BE2C (cell line): ENCODE measurements at places on chromosomes 16 and 17.

DNA sequence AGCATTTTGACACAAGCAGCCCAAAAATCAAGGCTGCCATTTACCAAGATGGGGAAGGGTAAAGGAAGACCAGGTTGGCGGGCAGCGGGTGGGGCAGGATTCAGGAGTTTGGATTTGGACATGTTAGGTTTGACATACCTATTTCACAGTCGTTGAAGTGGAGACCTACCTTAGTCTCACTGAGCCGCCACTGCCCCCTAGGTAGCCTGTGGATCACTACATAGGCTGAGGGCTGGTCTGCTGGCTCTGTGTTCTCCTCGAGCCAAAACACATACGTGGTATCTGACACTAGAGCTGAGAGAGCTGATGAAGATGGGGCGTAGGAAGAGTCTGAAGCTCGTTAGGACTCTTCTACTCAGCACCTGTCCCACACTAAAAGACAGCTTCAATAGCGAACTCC lies 115.1 kb downstream of the HIC1 start:
- DNase-seq: no peak

DNA sequence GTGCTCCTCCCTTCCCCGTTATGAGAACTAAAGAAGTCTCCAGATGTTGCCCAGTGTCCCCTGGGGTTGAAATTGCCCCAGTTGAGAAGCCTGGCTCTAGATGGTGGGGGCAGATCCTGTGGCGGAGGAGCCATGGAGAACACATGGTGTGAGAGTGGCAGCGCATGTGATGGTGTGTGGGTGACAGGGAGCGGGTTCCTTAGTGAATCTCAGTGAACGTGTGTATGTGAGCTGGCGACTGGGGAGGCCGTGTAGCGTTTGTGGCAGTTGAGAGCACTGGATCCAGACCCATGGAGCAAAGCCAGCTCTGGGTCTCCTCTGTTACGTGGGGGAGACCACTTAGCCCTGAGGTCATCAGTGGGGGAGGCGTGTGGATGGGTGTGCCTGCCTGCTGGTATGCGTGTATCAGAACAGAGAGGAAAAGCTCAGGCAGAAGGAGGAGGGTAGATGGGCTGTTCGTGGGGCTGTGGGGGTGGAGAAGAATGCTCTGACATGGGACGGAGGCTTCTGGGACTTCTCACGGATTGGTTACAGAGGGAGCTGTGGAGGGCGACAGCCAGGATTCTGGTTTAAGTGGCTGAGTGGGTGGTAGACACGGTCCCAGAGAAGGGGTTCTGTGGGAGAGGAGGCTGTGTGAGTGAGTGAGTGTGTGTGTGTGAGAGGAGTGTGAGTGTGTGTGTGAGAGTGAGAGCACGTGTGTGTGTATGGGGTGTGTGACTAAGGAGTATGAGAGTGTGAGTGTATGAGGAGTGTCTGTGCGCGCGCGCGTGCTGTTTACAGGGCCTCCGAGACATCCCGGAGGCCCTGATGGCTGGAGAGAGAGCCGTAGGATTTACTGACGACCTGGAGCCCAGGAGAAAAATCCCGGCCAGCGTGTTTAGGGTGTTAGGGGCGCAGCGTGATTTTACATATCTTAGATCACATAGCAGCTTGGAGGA lies 193.8 kb downstream of the SNX29 start:
- no peak for DNase-seq

DNA sequence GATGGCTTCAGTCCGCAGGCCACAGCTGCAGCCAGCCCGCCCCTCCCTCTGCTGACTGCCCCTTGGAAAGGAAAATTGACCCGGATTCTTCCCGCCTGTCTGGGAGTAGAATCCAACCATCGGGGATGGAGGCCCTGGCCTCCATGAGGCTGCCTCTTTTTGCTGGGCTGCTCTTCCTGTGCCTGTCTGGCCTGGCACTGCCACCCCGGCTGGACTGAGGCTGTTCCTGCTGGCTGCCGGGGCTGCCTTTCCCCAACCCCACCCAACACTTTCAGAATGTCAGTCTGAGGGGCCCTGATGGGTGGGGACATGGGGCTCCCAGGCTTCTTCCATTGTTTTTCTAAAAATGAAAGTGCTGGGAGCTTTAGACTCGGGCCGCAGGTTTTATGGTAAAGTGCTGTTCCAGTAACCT lies 7.3 kb downstream of the BAHCC1 start:
- DNase-seq: no peak

GRCh38 chr16:46974352-46974751 lies 878 bp upstream of the DNAJA2 start:
- DNase-seq: peak; percentile 39

DNA sequence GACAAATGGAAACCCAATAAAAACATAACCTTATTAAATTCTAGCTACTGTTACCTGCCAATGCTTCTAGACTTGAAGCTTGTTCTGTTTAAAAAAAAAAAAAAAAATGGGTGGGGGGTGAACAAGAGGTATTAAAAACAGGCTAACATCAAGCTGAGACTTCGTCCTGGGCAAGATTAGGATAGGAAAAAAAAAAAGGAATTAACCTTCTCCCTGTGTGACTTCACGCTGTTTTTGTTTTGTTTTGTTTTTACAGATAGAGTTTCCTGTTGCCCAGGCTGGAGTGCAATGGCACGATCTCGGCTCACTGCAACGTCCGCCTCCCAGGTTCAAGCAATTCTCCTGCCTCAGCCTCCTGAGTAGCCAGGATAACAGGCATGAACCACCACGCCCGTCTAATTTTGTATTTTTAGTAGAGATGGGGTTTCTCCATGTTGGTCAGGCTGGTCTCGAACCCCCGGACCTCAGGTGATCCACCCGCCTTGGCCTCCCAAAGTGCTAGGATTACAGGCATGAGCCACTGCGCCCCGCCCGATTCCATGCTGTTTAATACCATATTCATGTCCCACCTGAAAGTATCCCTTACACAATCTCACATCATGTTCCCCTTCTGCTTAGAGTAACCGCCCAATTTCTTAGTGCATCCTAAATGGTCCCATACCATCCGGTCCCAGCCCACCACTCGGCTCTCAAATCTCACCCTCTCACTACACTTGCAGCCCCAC lies 2.2 kb downstream of the USP31 start:
- no peak for DNase-seq

DNA sequence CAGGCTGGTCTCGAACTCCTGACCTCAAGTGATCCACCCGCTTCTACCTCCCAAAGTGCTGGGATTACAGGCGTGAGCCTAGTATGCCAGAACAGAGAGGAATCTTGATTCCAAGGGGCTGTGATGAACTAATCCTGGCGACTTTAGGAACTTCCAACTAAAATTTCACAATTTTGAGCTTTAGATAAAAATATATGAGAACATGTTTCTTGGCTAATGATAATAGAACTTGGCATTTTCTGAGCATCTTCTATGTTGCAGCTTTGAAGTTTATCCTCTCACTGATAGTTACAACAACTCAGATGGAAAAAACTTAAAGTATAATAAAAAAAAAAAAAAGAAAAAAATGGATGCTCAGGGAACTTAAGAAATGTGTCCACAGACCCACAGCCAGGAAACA lies 69.8 kb upstream of the WSCD1 start:
- DNase-seq: no peak

- DNase-seq: no peak
These were observed 81.8 kb downstream of the WDR59 start for GRCh38 chr16:74903120-74903519.

GRCh38 chr17:14351493-14351892 lies 50.6 kb downstream of the HS3ST3B1 start:
- no peak for DNase-seq

DNA sequence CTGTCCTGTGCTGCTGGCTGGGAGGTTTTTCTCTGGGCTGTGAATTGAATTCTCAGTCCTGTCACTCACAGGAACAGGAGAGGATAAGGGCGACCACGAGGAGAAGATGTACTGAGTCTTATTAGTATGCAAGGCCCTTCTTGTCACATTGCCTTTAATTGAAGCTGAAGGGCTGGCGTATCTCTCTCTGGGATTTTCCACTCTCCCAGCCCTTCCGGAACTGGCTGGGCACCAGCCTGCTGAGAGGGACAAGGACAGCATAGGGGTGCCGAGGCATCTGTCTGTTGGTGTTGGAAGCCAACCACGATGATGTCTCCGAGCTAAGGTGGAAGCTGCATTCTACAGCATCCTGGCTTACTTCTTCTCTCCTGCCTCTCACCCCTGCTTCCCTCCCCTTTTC lies 33.2 kb downstream of the GPRC5B start:
- DNase-seq: no peak

- no peak for DNase-seq
These were observed 40.0 kb downstream of the FAM20A start for GRCh38 chr17:68560966-68561720.

DNA sequence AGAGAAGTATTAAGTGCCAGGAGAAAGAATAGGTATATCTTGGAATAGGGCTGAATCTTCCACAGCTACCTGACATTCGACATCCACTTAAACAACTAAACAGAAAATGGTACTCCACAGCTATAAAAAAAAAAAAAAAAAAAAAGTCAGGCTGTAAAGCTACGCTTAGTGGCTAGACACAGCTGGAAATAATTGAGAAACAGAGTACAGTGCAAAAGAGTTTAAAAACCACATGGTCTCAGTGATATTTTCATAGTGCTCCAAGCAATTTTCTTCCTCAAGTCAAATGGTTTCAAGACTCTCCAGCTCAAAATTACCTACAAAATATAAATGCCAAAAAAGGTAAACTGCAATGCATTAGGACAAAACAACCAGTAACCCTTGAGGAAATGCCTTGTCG lies 607.1 kb downstream of the KCNJ2 start:
- no peak for DNase-seq

- DNase-seq: no peak
These were observed 32.3 kb downstream of the CHD9 start for GRCh38 chr16:53087101-53087500.

DNA sequence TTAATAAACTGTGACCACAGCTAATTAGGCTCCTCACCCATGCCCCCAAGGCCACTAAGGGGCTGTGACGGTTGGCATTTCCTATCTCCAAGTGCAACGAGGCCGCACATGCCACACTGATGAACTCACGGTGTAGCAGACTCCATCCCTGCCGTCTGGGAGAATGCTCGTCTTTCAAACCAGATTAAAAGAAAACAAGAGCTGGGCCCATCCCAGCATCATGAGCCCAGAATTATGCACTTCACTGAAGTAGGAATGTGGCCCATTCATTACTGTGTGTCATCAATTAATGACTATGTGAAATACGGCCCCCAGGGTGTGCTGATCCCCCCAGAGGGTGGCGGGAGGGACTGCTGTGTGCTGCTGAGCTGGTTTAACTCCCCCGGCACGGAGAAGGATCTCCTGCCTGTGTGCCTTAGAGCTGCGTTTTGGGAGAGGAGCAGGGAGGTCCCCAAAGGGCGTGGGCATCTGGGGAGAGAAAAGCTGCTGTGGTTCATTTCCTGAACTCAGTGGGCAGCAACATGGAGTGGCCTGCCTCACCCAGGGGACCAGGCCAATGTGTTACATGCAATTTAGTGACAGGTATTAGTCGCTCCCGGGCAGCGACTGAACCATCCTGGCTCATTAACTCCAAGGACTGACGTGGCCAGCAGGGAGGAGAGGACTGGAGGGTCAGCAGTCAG lies 194.5 kb downstream of the FOXL1 start:
- DNase-seq: no peak

- DNase-seq: no peak
These were observed 28.5 kb upstream of the KDM8 start for GRCh38 chr16:27174798-27175197.

GRCh38 chr16:53881371-53881770 lies 177.4 kb downstream of the FTO start:
- no peak for DNase-seq

DNA sequence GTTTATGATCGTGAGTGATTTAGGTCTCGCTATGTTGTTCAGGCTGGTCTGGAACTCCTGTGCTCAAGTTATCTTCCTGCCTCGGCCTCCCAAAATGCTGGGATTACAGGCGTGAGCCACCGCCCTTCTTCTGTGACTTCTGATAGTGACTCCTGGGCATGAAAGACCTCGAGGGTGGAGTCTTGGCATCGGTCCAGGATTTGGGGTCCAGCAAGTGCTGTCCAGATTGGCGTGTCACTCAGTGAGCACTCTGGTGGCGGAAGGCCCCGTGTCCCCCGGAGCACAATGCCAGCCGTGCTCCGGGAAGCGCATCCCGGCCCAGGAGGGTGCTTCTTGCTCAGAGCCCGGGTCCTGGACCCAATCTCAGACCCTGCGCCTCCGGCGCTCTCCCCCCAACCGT lies 6.8 kb downstream of the OR1F1 start:
- DNase-seq: peak; percentile 31

- DNase-seq: no peak
These were observed 7.8 kb downstream of the LRRC59 start for GRCh38 chr17:50389534-50389933.

DNA sequence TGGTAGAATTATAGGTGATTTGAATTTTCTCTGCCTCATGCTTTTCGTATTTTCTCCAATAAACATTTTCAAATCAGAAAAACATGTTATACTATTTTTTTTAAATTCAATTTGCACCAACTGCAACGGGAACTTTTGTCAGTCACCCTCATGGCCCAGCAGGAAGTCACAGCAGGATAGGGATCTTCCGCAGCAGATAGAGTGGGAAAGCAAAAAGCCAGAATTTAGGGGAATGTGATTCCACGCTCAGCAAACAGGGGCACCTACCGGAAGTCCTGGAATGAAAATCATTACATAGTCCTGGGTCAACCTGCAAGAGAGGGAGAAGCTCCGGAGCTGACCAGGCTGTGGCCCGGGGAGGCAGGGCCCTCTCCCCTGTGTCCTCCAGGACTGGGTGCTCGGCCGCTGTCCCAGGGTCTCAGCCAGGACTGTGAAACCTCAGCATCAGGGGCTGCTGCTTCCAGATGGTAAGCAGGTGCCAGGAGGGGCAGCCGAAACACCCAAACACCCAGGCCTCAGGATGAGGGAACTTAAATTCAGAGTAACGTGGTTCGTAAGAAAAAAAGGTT lies 3.9 kb downstream of the SLC47A2 start:
- no peak for DNase-seq

- DNase-seq: no peak
These were observed 20.5 kb downstream of the MYO15A start for GRCh38 chr17:18129041-18129502.

DNA sequence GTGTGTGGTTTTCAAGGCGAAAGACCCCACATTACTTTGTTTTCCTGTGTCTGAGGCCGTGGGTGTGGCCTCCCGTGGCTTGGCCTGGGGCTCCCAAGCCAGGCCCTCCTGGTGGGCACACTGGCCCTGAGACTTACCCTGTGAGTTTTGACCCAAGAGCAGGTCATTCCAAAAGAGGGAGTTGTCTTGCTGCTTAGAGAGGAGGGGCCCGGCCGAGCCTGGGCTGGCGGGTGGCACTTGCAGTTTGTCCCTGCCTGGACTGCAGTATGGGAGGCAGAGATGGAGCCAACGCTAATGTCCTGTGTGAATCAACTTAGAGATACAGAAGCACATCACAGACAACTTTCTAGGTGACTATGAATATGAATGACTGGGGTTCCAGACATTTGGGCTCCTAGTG lies 22.7 kb downstream of the PLEKHG4 start:
- DNase-seq: no peak

GRCh38 chr16:68372806-68373205 lies 62.0 kb downstream of the PRMT7 start:
- no peak for DNase-seq

DNA sequence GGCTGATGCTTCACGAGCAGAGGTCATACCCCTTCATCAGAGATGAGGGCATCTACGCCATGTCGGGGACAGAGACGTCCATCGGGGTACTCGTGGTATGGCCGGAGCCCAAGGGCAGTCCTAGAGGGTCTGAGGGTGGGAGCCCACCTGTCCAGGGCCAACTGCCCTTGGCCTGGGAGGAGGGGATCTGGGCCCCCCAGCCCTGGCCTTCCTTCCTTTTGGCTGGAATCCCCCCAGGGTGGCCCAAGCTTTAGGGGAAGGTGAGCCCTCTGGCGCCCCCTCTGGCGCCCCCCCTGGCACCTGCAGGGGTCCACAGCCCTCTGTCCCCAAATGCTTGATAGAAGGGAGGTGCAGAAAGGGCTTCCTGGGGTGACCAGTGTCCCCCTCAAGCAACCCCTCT lies 69.3 kb downstream of the SCNN1B start:
- no peak for DNase-seq
